HAP-1 (cell line): ENCODE measurements at places on chromosomes 7 and 10.

DNA sequence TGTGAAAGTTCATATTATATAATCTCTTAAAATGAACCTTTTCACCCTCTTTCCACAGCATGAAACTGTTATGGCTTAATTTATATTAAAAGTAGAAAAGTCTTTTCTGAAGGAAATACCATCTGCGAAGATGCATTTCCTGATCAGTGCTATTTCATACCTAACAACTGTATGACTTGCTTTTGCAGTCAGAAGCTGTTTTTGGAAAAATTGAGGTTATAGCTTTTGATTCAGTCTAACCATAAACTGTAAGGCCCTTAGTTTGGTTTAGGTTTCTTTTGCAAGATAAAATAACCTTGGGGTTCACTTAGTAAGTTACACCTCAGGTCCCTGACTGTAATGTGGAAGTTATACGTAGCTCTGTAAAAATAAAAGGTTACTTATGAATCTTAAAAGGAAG, 22.7 kb upstream of the PARP12 start:
- DNase-seq, result no peak

DNA sequence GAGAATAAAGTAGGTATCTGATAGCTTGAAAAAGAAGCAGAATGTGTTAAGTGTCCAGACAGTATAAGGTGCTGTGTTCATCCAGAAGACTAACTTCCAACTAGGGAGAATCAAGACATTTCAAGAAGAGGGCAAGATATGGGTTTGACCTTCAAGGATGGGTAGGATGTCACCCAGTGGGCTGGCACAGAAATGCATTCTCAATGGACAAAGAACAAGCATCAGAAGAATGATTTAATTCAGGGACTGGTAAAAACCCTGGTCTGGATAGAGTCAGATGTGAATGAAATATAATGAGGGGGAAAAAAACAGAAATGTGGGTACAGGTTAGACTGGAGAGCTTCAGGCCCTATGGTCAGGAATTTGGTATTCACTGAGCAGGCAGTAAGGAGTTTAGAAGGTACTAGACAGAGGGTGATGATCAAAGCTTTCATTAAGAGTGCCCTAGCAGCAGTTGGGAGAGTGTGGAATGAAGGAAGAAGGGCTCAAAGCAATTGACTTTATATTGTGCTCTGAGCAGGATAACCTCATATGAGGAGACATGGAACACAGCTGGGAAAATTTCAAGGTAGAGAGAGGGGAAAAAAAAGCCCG, 180.7 kb upstream of the ANK3 start:
- DNase-seq, result no peak

GRCh38 chr10:97095701-97096260, 90.0 kb downstream of the SLIT1 start:
- DNase-seq, result no peak

- DNase-seq, result no peak
These were observed 334.8 kb downstream of the WDR11 start for GRCh38 chr10:121185816-121186455.

GRCh38 chr10:101762736-101763135, 13.2 kb downstream of the FGF8 start:
- DNase-seq, result no peak

GRCh38 chr10:102673819-102674511, 29.7 kb downstream of the TRIM8 start:
- peak; percentile 46 for DNase-seq

GRCh38 chr7:138243836-138244235, 167.6 kb downstream of the AKR1D1 start:
- DNase-seq, result no peak

- DNase-seq, result no peak
These were observed 297.9 kb upstream of the FZD1 start for GRCh38 chr7:90966346-90966745.

DNA sequence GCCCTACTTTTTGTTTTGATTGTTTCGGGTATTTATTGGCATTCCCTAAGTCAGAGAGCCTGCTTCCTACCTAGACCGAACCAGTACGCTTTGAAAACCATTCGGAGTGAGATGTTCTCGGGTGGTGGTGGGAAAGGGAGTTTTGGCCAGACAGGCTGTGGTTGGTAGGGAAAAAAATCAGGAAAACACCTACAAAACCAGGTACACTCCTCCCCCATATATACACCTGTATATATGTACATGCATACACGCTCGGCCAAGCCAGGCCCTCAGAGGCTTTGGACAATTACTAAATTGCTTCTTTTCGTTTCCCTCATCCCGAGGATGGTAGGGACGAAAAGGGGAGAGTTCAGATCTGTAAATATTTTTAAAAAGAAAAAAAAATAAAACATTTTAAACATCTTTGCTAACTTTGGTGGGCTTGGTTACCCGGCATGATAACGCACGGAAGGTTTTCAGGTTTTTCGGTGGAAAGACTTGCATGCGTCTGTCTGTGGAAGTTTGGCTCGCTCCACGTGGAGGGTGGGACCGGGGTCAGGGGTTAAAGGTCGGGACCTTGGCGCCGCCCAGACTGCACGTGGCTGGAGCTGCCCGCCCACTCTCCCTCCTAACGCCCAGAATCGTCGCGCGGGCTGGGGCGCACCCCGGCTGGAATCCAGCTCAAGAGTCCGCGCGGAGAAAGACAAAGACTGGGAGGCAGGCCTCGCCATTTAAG, 2.5 kb downstream of the HMX2 start:
- no peak for DNase-seq

DNA sequence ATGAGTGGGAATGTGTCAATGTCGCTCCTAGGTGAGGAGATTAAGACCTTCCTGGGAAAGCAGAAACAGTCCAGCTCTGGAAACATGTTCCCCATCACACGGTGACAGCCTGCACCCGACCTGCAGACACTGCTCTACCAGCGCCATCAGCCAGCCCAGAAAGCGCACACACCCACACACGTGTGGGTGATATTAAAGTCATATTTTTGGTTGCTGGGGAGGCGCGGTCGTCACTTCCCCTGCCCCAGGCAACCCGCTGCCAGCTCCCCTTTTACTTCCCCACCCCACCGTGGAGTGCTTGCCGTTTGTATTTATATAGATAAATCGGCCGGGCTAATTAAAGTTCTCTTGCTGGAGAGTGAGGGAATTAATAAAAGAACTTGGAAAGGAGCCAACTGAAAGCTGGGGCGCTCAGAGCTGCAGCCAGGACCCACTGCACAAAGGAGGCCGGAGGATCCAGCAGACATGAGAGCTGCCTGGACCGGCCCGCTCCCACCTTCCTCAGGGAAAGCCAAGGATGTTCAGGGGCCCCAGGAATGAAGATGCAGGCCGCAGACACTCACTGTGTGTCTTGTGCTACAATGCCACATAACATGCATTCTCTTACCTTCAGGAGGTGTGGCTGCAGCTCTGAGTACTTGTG, 145.2 kb upstream of the UNC5B start:
- DNase-seq, result no peak

DNA sequence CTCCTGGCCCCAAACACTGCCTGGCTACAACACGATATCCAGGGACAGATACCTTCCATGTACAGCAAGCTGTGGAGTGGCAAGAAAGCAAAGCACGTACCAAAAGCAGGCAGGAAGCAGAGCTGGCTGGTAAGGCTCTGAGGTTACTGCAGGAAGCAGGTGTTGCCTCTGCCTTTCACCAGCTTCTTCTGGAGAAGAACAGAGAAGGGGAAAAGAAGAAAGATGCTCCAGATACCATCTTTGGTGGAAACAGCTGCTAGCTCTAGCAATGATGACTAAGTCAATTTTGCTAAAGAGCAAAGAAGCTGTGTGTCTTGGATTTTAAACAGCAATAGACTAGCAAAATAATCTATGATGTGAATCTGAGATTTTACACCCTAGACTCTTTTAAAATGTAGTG, 34.9 kb upstream of the PRSS1 start:
- DNase-seq, result no peak

- DNase-seq, result no peak
These were observed 920.1 kb upstream of the AUTS2 start for GRCh38 chr7:68678196-68678595.

GRCh38 chr7:55569797-55570196, 2.5 kb downstream of the VOPP1 start:
- no peak for DNase-seq

DNA sequence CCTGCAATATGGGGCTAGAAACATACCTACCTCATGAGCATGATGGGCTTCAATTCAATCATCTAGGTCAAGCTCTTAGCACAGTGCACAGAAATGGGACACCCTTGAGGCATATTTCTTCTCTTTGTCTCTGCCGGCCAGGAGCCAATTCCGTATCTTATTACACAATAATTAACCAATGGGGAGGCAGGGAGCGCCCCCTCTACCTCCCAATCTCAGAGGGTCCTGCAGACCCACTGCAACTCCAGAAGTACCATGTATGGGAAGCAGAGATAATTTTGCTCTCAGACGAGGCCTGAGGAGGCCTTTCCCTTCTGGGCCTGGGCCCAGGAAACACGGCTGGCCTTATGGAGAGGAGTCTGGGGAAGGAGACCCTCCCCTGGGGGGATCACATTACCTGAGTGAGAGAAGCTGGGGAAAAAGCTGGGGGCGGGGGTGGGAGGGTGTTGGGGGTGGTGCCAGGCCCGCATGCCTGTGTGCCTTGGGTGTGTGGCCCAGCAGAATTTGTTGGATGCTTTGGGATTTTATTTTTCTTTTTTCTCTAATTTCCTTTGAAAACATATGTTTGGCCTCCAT, 155.5 kb downstream of the UBE2H start:
- DNase-seq, result no peak

GRCh38 chr10:82278401-82279182, 403.6 kb downstream of the NRG3 start:
- no peak for DNase-seq

DNA sequence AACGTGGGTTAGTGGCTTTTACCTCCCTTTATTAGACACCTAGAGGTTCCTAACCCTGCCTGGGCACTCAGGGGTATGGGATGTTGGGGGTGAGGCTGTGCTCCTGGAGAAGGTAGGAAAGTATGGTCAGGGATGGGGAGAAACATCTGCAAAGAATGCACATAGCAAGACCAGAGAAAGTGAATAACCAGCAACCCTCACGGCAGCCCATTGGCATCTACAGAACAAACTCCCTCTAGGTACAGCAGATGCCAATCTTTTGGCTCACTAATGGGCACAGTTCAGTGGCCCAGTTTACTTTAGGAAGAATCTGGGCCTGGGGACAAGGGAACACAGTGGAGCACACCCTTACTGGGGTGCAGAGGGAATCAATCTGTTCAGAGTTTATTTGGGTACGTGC, 143.9 kb downstream of the JAZF1 start:
- no peak for DNase-seq

- no peak for DNase-seq
These were observed 120.0 kb upstream of the EGFR start for GRCh38 chr7:54898659-54899340.

DNA sequence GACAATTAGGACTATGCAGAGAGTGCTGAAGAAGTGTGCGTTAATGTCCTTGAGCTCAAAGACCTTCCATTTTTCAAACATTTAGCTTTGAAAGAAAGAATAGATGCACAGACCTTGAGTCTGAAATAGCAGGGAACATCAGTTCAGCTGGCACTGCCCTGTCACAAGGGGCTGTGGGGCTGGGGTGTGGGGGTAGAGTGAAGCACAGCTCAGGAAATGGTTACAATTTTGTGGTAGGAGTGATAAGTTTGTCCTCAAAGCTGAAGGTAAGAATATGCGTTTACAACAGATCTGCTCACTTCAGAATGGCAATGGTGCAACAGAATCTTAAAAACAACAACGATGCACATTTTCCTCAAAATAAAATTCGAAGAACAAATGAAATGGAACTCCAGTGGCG, 33.6 kb downstream of the SMKR1 start:
- no peak for DNase-seq

- DNase-seq, result no peak
These were observed 3.3 kb downstream of the IL2RA start for GRCh38 chr10:6058682-6059475.

- no peak for DNase-seq
These were observed 32.6 kb upstream of the ELN start for GRCh38 chr7:73995330-73995729.

- DNase-seq, result no peak
These were observed 666 bp downstream of the HNRNPF start for GRCh38 chr10:43408331-43408709.

DNA sequence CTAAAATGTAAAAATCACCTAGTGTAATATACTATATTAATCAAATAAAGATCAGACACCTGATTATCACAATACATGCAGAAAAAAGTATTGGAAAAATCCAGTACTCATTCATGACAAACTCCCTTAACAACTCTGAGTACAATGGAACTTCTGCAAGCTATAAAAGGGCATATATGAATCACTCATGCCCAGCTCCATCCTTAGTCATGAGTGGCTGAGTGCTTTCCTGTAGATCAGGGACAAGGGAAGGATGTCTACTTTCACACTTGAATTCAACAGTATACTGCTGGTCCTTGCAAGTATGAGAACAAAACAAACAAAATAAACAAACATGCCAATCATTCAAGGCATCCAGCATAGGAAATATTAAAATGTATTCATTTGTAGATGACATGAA, 116.5 kb downstream of the ADARB2 start:
- DNase-seq, result no peak

DNA sequence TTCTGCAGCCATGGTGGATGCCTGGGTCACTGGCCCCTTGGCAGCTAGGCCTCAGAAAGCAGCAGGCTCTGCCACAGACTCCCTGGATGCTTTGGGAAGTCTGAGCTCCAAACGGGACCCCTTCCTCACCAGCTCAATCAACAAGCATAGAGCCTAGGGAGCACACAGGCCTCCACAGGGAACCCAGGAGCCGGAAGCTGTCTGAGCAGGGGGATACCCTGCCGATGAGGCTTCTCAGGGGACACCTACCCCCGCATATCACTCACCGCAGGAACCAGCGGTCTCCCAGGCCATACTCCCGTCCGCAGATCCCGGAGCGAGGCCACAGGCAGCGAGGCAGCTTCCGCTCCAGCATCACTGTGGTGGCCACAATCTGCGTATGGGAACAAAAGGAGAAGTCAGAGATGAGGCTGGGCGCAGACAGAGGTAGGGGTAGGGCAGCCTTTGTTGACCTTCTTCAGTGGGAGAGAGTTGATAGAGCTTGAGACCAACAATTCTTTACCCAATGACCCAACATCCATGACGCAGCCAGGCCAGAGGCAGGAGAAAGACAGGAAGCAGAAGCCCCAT, 13.4 kb downstream of the TRPV6 start:
- peak; percentile 3 for DNase-seq

- DNase-seq, result no peak
These were observed 168.9 kb downstream of the SLIT1 start for GRCh38 chr10:97016728-97017473.

DNA sequence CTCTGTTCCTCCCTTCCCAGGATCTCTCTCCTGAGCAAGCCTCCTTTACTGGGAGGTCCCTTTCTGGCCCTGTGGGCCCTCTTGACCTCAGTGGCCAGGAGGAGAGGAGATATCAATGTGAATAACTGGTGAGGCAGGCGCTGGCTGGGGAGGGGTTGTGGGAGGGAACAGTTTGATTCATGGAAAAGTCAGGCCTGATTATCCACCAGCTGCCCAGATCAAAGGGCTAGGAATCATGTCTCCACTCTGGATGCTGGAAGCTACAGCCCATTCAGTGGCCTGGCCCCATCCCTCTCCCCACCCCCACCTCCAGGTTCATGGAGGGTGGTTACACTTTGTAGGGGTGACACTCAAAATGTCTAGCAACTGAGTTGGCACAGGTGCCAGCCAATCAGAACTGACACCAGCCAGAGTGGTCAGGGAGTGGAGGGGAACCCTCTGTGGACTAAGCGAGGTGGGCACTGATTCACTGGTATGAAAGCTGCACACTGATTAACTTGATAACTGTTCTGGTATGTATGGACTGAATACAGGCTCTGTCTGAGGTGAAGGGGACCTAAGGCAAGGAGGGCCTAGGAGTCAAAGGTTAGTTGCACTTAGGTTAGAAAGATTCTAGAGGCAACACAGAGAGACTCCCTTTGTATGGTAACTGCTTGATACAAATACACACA, 4.8 kb downstream of the PRRT4 start:
- DNase-seq, result no peak

- no peak for DNase-seq
These were observed 5.5 kb downstream of the RSU1 start for GRCh38 chr10:16811765-16812164.
